NCI-H2029 (cell line): ENCODE measurements at places on chromosomes 11 and 22.

DNA sequence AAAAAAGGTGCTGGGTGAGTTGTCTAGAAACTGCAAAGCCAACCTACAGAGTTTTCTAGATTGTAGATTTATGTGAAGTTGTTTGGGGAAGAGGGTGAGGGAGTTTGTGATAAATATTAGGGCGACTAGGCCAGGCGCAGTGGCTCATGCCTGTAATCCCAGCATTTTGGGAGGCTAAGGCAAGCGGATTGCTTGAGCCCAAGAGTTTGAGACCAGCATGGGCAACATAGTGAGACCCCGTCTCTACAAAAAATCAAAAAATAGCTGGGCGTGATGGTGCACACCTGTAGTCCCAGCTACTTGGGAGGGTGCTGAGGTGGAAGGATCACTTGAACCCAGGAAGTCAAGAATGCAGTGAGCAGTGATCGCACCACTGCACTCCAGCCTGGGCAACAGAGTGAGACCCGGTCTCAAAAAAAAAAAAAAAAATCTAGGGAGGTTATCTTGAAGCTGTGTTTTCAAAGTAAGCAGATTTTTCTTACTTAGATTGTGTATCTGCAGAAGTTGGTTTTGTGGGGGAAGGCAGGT lies 844 bp downstream of the APOL6 start:
- DNase-seq = no peak

DNA sequence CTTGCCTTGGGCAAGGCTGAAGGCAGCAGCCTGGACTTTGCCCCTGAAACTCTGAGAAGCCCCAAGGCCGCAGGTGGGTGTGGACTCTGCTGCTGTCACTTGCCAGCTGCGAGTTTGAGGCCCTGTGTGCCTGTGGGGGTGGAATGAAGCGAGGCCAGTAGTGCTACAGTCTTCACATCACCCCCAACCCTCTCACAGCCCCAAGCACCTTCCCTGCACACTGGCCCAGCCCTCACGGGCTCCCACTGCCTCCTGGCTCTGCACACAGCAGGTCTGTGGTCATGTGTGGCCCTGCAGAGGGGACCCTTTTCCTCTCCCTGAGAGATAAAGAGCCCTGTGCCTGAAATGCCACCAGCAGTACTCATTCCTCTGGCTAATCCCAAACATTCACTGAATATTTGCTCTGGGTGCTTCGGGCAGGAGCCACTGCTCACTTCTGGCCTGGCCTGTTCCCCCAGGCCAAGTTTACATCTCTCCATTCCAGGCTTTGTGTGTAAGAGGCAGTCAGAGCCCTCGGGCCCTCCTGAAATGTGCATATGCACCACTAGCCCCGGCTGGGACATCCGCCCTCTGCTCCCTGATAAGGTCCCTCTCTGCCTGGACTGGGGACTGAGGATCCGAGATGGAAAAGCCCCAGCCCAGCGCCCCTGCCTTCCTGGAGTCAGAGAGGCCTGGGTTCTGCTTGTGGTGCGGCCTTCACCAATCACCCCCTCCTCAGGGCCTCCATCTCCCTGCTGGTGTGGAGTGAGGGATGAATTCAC lies 17.7 kb downstream of the MGAT3 start:
- no peak for DNase-seq

- no peak for DNase-seq
Measured at GRCh38 chr11:72741849-72742512, 10.2 kb downstream of the ARAP1 start.

- DNase-seq = no peak
Measured at GRCh38 chr11:114136686-114137640, 77.5 kb downstream of the ZBTB16 start.

DNA sequence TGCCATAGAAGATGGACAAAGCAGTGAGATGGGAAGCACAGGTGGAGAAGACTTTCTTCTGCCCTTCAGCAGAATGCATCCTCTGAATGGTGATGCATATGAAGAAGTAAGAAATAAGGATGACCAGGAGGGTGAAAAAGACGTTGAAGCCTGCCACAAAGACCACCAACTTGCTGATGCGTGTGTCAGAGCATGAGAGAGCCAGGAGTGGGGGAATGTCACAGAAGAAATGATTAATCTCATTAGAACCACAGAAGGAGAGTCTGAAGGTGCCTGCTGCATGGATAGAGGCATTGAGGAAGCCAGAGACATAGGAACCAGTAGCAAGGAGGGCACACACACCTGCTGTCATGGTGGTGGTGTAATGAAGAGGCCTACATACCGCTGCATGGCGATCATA lies 550 bp downstream of the OR5B21 start:
- DNase-seq = no peak

DNA sequence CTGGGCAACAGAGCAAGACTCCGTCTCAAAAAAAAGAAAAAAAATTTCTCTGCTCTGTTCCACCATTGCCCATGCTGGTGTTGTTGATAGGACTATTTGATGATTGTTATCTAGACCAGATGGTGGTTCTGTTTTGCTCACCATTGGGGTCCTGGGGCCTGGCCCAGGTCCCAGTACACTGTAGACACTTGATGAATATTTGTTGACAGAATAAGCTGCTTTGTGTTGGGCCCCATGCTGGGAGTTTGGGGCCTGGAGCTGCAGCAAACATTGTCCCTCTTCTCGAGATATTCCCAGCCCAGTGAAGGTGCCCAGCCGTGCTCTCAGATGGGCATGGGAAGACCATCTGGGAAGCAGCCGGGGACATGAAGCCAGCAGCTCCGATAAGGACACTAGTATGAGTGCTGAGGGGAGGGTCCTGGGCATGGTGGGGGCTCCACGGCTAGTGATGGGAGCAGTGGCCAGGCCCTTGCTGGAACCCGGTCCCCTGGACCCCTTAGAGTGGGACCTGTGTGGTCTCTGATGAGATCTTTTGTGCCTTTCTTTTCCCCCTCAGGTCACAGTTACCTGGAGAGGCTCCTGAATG lies 13.6 kb downstream of the INCENP start:
- DNase-seq = no peak

DNA sequence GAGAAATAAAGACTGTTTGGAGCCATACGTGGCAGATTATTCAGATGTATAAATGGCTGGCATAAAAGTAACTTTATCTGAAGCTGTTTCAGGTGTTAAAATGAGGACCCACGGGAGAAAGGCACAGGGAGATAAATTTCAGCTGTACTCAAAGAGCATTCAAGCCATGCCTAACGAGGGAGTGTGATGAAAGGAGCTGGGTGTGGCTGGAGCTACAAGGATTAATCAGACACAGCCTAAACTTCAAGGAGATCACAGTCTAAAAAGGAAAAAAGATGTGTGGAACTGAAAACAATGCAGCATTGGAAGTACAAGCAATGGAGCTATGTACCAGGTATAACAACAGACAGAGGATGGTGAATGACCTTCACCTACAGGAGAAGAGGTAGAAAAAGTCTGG lies 120.8 kb upstream of the APOA1 start:
- DNase-seq = no peak

GRCh38 chr11:70597006-70597555 lies 198.8 kb downstream of the CTTN start:
- DNase-seq = no peak
